ENCODE measurements at places on chromosomes 2 and 18. TPM values are rescaled to one million over a fixed set of nuclear protein-coding genes. Genes with fewer than 3 reads are reported as not detected.

- peak; percentile 98 for DNase-seq
These were observed 24.9 kb upstream of the RHOB start for GRCh38 chr2:20421988-20422370.

Gene RRM2
- 6.1 TPM for total RNA-seq

Gene CPS1
- total RNA-seq = 2.5 TPM

Gene CFC1B
- total RNA-seq = not detected

GRCh38 chr18:8802017-8802672, 96.8 kb downstream of the MTCL1 start:
- no peak for DNase-seq

Gene DSG1
- total RNA-seq = 3.2 TPM

Gene ANKRD36B
- 8.5 TPM for total RNA-seq

GRCh38 chr2:69389271-69389670, 2.2 kb upstream of the GFPT1 start:
- DNase-seq = no peak

DNA sequence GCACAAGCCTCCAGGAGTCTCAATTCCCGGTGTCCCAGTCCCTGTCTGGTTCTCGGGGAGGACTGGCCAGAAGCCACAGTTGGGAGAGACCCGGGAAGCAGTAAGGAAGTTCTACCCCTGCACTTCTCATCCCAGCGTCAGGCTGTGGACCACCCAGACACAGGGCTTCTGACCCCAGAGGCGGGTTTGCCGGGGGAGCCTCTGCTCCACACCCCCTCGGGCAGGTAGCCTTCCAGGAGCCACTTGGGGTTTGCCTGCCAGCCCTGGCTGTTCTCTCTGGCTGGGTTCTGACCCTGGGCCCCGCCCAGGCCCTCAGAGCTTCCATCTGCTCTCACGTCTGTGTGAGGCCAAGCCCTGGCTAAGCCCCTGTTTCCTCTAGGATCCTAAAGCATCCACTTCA, 94.4 kb upstream of the GPC1 start:
- no peak for DNase-seq

- DNase-seq = peak; percentile 65
These were observed 209.2 kb upstream of the APCDD1 start for GRCh38 chr18:10245031-10245845.

DNA sequence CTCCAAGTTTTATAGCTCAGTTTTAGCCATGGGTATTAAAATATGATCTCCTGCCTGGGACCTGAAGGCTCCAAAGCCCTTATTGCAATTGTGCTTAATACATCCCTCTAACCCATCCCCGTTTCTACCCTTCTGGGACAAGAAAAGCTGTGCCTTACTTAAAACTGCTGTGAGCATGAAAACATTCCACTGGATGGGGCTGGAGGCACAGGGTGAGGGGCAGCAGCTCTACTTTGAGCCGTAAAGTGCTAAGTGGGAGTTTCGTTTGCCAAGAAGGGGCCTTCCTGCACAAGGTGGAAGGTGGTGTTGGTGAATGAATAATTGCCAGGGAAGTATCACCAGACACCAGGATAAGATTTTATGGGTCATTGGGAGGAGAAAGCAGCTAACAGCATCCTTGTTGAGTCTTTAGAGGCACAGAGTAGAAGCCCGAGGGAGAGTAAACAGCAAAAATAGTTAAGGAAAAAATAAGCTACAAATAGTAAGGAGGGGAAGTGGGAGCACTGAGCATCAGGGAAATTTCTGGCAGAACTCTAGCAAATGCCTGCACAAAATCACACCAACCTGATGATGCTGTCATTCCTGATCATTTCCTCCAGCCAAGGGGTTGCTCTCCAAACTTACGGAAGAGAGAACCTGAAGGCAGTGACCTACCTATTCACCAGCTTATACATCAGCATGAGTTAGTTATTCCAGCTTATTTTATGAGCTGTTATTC, 218.4 kb downstream of the MREG start:
- DNase-seq = no peak

- peak; percentile 13 for DNase-seq
These were observed 1.1 kb downstream of the MARCHF4 start for GRCh38 chr2:216370961-216371712.

Gene SLC5A7
- 0.14 TPM for total RNA-seq

Gene KIF5C
- 2.1 TPM for total RNA-seq

DNA sequence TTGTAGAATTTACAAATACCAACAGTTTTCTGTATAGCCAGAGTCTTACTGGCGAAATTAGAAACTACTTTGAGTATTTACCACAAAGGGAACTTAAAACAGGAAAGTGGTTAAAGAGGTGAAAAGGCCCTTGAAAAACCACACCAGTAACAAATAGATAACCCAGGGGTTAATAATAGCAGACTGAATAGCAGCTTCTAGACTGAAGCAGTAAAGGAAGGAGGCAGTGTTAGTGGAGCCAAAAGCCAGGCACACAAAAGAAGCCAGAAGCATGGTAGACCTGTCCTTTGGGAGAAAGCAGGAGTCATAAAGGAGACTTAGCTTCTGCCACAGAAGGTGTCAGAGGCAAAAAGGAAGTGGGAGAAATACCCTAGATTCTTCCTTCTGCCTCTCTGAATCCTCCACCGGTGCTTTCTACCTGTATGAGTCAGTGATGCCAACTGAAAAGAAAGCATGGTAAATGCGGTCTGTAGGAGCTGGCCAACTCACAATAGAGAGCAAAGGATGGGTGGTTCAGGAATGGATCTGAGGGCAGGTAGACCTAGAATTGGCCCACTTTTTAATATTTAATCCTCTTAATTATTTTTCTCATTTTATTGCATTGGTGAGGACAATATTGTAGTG, 97.3 kb downstream of the ARL6IP6 start:
- DNase-seq = no peak

DNA sequence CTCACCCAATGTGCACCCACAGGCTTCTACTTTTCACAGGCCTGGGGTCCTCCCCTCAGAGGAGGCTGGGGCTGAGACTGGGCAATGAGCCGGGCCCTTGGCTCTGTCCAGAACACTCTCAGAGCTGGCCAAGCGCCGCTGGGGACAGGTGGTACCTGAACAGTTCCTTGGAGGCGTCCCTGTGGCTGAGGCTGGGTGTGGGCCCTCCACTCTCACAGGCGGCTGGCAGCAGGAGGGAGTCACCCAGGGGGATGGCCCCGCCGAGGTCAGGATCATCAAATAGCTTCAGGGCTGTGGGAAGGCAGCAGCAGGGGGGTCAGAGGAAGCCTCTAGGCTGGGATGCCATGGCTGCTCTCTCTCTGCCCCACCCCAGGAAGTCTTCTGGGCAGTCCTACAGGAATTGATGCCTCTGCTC, 27.1 kb downstream of the HS1BP3 start:
- DNase-seq = peak; percentile 43

DNA sequence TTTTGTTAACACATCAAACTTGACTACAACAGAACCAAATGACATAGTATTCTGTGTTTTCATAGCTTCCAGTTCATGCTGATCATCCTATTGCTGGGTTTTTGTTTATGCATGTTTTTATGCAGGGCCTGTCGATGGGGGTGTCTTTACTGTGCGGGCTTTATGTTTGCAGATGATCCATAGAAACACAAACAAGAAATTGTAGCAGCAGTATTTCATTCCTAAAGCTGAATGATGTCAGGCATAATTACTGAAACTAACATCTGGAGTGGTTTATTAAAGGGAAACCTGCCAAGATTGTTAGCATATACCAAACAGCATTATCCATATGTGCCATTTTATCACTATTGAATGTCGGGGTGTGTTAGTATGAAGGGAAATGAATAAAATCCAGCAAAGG, 129.7 kb downstream of the PTPRM start:
- no peak for DNase-seq

- DNase-seq = no peak
These were observed 81.6 kb downstream of the PTGR3 start for GRCh38 chr18:75127143-75128021.

DNA sequence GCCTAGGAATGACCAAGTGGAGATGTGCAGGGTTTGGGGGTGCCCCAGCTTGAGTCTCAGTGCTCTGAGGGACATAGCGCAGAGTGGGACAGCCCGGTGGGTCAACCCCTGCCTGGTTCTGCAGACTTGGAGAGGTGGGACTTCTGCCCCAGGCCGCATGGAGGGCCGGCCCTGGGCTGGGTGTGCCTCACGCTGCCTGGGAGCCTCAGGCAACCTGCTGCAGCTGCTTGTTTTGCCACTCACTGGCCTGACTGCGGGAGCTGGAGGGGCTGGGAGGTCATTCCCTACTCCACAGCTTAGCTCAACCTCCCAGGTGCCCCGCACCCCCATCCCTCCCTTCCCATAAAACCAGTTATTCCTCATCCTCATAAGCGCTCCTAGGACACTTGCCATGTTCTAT, 33.1 kb downstream of the ODC1 start:
- DNase-seq = no peak

Gene BMP10
- 1,953 TPM for total RNA-seq

DNA sequence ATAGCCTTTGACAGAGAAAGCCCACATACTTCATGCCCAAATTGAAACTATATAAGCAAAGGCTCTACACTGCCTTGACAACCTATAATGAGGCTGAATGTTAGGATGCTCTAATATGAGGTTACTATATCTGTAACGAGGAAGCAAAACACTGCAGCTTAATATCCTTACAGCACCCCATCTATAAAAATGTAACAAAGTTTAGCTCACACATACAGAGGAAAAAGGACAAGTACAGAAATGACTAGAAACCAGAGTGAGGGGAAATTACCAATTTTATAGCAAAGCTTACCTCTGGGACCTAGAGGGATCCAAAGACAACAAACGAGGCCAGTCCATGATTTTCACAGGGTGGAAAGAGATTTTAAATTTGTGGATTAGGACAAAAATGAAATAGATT, 138.5 kb downstream of the COL4A4 start:
- no peak for DNase-seq

DNA sequence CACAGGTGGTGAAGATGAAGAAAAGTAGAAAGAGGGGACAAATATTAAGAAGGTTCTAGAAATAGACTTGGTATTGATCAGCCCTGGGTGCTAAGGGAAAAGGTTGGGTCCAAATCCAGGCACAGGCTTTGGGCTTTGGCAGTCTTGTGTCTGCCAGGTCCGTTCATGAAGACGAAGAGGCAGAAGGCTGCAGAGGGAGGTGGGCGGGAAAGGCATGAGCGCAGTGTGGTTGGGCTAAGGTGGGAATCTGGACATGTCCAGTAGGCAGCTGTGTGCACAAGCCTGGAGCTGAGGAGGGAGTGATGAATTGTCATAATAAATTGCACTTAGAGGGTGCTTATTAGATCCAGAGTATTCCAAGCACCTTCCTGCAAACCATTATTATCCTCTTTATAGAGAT, 105.7 kb upstream of the TEX51 start:
- no peak for DNase-seq

Gene SERPINB4
- not detected for total RNA-seq

Gene CCDC141
- total RNA-seq = 71.7 TPM

GRCh38 chr2:147293991-147294824, 550.6 kb upstream of the ACVR2A start:
- DNase-seq = no peak

DNA sequence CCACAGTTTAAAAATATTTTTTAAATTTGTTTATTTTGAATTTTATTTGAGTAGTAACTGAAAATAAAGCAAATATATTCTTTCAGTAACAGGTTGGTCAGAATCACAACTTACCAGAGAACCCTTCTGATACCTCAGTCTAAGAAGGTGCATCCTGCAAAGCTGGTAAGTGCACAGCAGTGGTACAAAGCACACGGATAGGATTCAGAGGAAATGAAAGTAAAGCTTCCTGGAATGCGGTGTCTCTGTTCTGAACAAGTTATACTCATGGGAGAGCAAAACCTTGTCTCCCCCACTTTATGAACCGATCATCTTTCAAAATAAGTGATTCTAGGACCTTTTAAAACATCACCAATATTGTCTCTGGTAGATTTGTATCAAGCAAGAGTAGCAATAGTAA, 398.3 kb downstream of the TMX3 start:
- DNase-seq = no peak

Gene GAD1
- total RNA-seq = not detected

All from right cardiac atrium (tissue), 5 donors.